Kidney epithelial cell (primary cell): ENCODE measurements at places on chromosomes 2 and 18.

GRCh38 chr18:22183698-22184170, 14.3 kb downstream of the GATA6 start:
- DNase-seq = no peak

- DNase-seq = no peak
Observed at GRCh38 chr18:52716973-52717372, 377.0 kb downstream of the DCC start.

GRCh38 chr2:217834744-217835513, 167.9 kb downstream of the TNS1 start:
- DNase-seq = no peak

- DNase-seq = peak; percentile 25
Observed at GRCh38 chr2:71923887-71924533, 223.7 kb downstream of the CYP26B1 start.

- peak; percentile 10 for DNase-seq
Observed at GRCh38 chr2:158667586-158667985, 127.5 kb upstream of the DAPL1 start.

DNA sequence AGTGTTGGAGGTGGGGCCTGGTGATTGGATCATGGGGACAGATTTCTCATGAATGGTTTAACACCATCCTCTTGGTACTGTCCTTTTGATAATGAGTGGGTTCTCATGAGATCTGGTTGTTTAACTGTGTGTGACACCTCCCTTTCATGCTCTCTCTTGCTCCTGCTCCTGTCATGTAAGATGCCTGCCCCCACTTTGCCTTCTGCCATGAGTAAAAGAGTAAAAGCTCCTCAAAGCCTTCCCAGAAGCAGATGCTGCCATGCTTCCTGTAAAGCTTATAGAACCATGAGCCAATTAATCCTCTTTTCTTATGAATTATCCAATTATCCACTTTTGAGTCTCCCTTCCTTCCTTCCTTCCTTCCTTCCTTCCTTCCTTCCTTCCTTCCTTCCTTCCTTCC, 317.7 kb downstream of the RDH14 start:
- no peak for DNase-seq

DNA sequence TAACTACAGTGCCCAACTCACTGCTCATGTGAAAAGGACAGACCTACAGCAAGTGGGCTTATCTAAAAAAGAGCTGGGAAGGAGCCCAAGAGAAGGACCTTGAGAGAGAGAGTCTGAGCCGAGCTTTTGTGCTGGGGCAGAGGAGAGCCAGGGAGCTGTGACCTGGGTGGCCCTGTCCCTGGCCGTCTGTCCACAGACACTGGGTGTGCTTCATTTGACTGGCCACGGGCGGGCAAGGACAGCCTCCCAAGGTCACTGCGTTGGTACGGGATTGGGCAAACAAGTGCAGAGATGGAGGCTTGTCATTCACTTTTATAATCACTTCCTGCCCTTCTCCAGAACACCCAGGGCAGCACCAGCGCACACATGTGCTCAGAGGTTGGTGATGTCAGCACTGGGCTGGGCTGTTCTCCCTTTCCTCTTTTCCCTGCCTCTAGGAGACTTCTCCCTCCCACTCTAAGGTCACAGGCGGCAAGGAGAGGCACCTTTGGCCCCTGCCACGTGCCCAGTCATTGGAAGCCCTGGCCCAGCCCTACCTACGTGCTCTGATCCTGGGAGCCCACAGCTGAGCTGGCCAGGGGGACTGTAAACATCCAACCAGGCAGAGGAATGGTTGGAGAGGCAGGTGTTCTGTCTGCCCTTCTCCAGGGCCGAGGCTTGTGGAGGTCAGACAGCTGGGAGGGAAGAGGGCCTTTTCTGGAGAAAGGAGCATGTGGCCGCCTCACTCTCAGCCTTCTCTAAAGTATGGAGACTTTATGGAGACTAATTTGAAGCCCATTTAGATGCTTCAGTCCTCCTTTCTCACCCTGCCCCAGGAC, 6.4 kb upstream of the PSD4 start:
- DNase-seq = no peak

- DNase-seq = peak; percentile 28
Observed at GRCh38 chr2:156476850-156477206, 40.6 kb downstream of the GPD2 start.

- DNase-seq = no peak
Observed at GRCh38 chr2:16604236-16604635, 61.4 kb downstream of the CYRIA start.

- no peak for DNase-seq
Observed at GRCh38 chr2:235616885-235617284, 123.0 kb downstream of the AGAP1 start.

DNA sequence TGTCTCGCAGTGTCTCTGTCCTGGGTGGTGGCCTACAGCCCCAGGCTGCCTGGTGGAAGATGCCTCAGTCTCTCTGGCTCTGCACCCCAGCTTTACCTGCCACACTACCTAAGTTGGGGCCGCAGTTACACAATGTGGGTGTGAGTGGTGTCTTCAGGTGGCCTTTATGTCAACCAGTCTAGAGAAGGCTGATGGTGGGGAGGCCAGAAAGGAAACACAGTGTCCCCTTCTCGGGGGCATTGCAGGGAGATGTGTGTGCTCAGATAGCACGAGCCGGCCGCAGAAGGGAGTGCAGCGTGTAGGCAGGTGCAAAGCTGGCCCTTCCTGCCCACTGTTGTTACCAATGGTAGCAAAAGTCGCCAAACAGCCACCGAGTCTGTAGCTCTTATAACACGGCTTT, 216.1 kb downstream of the SH3RF3 start:
- DNase-seq = no peak

DNA sequence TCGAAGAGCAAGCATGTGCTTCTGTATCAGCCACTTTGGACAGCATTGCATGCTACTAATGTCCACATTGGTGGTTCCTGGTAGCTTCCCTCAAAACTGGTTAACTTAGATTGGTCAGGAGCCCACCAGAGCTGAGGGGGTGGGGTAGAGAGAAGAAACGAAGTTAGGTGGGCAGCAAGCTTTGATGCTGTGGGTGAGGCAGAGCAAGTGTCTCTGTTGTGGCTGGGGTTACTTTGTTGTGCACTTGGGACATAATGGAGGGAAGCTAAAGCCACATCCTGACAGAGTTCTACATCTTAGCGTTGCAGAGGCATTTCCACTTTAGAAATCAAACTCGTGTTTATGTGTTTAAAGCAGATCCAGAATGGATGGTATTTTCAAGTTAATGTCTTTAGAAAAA, 82.7 kb downstream of the FAM168B start:
- no peak for DNase-seq

GRCh38 chr2:176552501-176553135, 283.4 kb downstream of the MTX2 start:
- peak; percentile 28 for DNase-seq
